ENCODE measurements at places on chromosomes 1 and 21.

DNA sequence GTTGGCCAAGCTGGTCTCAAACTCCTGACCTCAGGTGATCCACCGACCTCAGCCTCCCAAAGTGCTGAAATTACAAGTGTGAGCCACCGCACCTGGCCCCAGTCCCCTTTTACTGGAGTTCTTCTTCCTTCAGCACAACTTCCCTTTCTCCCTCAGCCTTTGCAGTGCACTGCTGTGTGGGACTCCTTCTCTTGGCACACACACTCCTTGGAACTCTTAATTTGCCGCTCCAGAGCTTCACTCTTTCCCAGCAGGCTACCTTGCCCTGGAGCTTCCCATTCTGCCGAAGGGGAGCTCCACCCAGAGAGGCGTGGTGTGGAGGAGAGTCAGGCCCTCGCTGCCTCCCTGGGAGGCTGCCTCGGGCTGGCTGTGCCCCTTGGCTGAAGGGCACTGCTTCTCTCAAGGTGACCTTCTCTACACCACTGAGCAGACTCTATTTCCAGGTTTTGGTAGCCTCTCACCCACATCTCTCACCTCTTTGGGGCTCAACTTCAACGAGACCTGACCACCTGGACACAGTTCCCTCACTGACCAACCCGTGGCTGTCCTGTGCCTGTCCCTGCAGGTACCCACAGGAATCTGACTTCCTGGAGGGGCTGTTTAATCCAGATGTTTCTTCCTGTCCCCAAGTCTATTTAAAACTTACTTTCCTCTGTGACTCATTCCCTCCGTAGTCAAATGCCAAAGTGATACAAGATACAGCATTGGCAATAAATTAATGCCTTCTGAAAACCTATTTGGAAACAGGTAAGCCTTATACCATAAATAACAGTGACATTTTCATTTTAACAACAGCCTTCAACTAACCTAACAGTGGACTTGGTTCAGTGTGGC is 227.3 kb upstream of the KIAA0040 start:
- no peak for DNase-seq

DNA sequence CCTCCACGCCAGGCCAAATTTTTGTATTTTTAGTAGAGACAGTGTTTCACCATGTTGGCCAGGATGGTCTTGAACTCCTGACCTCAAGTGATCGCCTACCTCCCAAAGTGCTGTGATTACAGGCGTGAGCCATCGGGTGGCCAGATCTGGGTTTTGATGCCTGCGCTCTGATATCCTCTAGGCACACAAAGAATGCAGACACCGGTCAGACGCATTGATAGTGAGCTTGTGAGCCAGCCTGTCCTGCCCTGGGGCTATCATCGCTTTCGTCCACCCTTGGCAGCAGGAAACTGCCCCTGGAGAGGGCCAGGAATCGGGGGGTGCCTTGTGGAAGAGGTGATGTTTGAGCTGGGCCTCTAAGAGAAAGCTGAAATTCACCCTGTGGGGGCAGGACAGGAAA is 4.0 kb downstream of the FBLIM1 start:
- DNase-seq = no peak

GRCh38 chr1:26434161-26434752 is 2.1 kb downstream of the DHDDS start:
- no peak for DNase-seq

DNA sequence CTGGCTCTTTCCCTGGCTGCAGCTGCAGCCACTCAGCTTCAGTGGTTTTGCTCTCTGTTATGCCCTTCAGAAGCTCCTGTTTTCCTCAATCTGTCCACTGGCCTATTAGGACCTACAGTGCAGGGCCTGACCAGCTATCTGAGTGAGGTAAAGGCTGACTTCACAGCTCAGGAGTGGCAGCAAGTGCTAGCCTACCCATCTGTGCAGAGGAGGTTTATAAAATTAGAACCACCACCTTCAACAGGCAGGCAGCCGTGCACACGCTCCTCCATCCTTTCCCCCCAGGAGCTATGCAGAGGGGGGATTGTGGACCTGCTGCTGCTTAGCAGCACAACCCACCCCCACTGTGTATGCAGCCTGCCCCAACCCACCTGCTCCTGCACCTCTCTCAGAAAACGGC is 8.3 kb downstream of the ADAR start:
- DNase-seq = no peak

- peak; percentile 12 for DNase-seq
Measured at GRCh38 chr1:31243501-31244286, 4.0 kb upstream of the NKAIN1 start.

All from posterior cingulate gyrus (tissue), 11 donors.